ENCODE measurements at places on chromosomes 5 and 9.

DNA sequence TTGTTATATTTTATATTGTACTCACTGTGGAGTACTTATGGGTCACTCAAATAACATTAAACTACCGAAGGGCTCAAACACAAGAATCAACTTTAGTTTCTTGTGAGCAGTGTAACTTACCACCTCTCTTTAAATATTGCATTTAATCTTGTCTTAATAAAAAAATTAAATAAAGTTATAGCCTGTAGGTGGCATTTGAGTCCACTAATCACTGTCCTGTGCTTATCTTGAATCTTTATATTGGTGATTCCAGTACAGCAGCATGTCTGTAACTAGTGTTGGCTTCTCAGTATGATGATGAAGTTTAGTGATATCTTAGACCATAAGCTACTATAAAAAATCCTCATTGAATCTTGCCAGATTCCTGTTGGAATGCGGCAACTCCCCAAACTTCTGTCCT lies 313.8 kb downstream of the FAM170A start:
- DNase-seq, result no peak

- DNase-seq, result no peak
Measured at GRCh38 chr9:6426117-6426516, 13.1 kb downstream of the UHRF2 start.

DNA sequence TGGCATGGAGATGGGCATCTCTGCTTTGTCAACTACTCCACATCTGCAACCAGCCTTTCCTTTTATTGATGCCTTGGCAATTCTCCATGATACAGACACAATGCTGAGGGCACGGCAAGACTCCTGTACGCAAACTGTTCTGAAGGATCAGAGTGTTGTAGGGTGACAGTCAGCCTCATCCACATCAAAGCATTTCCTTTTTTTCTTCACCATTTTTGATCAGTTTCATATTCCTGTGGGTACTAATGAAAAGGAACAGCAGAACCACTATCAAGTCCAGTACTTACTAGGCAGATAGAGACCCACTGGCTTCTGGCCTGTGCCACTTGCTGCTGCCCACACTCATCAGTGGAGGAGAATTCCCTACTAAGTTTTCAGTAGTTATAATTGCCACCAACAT lies 181.6 kb downstream of the PALM2AKAP2 start:
- no peak for DNase-seq

GRCh38 chr5:114924769-114925168 lies 244.9 kb downstream of the TRIM36 start:
- DNase-seq, result no peak

DNA sequence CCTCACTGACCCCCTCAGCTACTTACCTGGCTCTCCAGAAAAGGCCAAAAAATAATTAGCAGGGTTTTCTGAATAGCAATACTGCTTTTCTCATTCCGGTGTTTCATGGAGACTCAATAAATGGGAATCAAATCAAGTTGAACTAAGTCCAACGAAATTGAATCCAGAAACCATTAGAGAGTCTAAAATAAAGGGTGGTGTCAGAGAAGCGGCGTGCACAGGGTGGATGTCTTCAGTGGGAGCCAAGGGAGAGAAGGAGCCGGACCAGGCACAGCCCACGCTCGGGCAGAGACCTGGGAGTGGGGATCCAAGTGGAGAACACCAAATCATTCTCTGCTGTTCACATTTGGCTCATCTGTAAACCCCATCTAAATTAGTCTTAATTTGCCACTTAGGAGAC lies 40.2 kb upstream of the WWC1 start:
- no peak for DNase-seq

DNA sequence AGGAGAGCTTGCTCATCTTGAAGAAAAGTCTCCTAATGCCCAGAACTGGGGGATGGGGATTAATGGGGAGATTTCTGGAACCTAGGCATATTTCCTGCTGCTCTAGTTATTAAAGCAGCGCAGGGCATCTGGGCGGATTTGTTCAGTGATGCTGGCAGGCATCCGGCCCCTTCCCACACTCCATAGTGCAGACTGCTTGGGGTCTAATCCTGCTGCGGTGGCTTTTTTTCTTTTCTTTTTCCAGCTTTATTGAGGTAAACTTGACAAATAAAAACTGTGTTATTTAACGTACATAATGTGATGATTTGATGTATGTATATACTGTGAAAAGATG lies 30.7 kb downstream of the PPARGC1B start:
- no peak for DNase-seq

DNA sequence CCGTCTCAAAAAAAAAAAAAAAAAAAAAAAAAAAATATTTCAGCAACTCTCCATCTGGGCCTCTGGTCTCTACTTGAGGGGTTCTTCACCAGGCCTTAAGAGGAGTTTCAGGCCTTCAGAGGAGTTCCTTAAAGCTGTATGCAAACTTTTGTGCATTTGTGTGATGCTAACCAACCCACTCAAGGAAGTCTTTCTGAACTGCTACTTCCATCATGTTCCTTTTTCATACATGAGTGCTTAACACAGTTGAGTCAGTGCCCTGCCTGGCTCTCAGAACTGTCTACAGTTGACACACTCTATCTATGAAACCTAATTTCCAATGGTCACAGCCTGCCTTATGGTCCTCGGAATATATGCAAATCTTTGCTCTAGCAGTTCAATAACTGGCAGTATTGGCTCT lies 146.5 kb downstream of the MEF2C start:
- no peak for DNase-seq

DNA sequence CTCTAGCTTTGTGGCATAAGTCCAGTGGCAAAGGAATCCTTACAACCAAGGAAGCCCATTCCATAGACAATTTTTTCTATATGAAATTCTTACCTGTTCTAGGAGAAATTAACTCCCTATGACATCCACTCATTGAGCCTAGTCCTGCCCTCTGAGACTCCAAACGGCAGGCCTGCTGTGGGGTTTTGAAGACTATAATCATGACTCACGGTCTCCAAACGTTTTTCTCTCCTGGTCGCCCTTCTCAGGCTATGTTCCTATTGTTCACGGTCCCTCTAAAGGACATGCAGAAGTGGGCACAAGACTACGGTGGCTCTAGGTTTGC lies 611 bp downstream of the EXOSC3 start:
- DNase-seq, result no peak

DNA sequence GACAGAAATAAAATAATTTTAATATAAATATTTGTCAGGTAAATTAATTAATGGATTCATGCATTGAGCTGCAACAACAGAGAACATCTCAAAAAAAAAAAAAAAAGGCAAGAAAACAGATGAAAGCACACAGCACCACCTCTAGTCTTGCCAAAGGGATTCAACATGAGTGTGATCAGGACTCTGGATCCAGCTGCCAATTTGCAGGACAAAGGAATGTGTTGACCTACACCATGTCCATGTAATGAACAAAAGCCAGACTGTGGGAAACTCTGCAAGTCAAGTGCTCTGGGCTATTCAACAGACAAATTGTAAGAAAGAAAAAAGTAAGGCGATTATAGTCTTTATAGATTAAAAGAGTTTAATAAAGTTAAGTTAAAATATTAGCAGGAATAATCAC lies 769.3 kb downstream of the TLR4 start:
- DNase-seq, result no peak

DNA sequence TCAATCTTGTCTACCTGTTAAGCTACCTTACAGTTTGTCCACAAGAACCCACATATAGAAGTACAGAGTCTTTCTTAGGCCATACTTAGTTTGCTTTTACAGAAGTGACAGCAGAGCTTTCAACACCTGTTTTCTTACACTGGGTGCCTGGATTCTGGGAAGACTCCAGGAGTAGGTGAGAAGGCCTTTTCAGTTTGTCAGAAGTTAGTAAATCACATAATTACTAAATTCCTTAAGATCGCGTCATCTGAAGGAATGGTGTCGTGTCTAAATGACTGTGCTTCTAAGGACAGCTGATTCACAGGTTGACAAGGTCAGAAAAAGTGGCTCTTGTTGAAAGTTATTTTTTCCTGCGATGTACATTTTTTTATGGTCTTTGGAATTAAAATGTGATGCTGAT lies 97.0 kb upstream of the FAM120A start:
- no peak for DNase-seq

- no peak for DNase-seq
Measured at GRCh38 chr9:33340186-33340585, 49.9 kb downstream of the NFX1 start.

DNA sequence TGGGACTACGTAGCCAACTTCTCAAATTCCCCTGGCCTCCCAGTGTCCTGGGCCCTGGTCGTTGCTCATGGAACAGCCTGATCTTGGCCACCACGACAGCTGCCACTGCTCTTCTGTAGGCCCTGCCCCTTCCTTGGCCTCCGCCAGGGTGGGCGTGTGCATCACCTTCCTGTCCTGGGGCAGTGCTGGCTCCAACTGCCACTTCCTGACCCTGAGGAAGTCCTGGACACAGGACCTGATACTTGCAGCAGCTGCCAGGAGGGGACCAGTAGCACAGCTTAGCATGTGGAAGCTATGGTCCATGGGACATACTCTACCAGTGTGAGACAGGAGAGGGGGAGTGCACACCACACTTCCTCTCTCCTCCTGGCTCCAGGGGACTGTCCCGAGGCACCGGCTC lies 145.2 kb downstream of the TENT4A start:
- no peak for DNase-seq

GRCh38 chr5:58071566-58071965 lies 388.3 kb downstream of the PLK2 start:
- DNase-seq, result no peak

- DNase-seq, result no peak
Measured at GRCh38 chr5:139740138-139740991, 55.2 kb upstream of the PSD2 start.

DNA sequence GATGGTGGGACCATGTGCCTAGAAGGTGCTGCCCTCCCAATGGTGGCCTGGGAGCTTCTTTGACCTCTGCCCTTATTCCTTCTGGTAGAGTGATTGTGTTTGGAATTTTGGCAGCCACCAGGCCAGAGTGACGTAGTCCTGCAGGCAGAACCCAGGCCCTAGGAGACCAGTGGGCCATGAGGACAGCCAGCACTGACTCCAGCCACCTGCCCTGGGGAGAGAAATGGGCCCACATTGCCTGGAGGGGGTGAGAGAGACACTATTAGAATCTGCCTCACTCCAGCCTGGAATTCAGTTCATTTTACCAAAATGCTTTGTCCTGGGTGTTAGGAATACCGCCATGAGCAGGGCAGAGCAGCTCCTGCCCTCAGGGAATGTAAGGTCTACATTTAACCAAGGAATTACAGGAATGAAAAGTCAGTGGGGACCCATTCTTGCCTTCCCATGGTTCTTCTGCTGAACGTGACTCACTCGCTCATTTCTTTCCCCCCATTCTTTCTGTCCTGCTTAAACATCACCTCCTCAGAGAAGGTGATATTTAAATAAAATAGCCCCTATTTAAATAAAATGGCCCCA lies 5.5 kb upstream of the COL27A1 start:
- DNase-seq, result no peak

DNA sequence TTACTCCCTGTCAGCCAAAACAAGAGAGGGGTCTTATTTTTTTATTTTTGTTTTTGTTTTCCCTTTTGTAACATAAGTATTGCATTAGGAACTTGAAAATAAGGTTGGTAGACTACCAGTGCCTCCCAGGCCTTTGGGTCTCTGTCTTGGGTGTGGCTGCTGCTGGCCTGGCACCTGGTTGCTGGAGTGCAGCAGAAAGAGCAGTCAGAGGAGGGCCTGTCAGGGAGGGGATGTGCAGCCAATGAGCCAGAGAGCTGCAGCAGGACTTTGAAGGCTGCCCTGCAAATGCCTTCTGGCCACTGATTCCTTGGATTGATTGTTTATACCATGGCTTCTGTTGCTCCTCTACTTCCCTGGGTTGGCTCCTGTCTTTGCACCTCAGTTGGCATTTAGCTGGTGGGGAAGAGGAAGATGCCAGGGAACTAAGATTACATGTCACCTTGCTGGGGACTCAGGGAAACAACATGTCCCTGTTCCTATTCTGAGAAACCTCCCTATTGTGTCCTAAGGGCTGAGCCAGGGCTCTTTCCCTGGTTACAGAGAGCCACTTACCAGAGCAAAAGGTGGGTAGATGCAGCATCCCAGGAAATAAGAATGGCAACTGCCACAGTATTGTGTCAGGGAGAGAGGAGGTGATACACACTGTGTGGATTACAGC lies 66.6 kb downstream of the ANGPTL2 start:
- DNase-seq, result no peak

DNA sequence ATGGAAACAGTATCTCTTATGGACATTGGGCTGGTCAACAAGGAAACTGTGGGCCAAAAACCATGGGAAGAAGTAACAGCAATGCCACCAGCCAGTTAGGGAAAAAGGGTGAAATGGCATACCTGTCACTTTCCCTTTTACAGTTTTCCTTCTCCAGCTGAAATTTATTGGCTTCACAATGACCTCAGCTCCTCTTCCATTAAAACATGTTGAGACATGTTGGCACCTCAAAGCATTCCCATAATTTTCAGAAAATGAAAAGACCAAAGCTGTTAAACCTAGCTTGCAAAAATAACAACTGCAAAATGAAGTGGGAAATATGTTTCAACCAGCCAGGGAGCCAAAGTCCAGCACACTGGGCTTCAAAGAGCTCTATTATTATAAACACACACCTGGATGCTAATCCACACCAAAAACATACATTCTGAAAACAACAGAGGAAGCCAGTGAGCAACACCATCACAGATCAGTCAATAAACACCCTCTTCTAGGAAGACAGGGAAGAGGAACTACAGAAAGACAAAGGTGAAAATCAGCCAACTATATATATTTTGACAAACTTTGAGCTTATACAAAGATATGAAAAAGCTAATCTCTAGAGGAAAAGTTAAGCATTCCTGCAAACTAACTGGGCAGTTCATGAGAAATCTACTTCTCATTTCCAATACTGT lies 78.4 kb upstream of the PTGER4 start:
- DNase-seq, result no peak

GRCh38 chr5:135930029-135930948 lies 24.5 kb downstream of the LECT2 start:
- no peak for DNase-seq

DNA sequence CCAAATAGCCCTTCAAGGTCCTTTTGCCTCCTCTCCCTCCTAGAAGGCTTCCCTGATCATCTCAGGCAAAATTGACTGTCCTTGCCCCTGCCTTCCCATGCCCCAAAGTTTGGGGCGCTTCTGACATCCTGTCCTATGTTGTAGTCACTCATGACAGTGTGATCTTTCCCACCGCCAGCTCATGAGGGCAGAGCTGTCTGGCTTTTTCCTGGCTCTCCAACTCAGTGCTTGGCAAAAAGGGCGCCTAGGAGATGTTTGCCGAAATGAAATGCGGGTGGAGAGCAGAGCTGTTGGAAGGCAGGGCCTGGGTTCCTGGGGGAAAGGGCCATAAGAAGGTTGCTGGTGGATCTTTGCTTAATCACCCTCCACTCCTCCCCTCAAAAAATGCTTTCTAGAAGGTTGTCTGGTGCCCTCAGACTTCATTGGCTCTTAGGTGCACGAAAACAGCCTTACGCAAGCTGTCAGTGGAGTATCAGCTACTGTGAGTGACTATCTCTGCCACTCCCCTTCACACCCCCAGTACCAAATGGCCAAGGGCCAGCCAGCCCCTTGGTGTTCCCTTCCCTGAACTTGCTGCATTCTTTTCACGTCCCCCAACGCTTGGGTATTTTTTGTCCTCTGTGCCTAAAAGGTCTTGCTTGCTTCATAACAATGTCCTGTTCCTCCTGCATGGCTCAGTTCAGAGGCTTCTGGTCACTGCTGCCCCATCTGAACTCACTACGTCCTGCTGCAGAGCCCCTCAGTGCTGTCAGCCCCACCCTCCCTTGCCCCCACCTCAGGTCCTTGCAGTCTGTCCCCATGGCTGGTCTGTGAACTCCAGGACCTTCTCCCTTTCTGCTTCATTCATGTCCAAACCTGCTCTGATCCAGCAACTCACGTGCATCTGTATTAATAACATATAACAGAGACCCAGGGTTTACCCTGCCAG lies 2.6 kb upstream of the SLC25A51 start:
- no peak for DNase-seq

- no peak for DNase-seq
Measured at GRCh38 chr5:14296533-14297331, 153.6 kb downstream of the TRIO start.

GRCh38 chr9:95644377-95644776 lies 127.6 kb upstream of the PTCH1 start:
- no peak for DNase-seq

Measured in stimulated activated CD4-positive, alpha-beta T cell treated with anti-CD3 and anti-CD28 coated beads, Interleukin-2, amount 100 ng/mL, for 4 hours (primary cell).